ENCODE measurements at places on chromosomes 16 and 17. TPM values are rescaled to one million over a fixed set of nuclear protein-coding genes. Genes with fewer than 3 reads are reported as not detected.

DNA sequence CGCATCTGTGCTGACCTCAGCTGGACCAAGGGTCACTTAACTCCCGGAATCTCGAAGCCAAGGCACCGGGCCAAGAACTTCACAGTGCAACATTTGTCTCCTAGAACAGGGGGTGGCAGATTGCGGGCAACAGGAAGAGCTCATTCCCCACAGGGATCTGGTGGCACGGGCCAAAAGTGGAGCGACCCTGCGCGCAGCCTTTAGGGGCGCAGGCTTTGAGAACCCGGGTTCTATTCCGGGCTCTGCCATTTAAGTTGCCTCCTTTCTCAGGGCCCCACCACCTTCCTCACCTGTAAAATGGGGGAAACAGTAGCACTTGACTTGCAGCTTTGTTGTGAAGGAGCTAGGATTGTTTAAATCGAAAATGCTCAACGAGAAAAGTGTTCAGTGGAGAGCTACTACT is 651 bp downstream of the SHMT1 start:
- peak overlapping the region; percentile 80 for H3K27ac ChIP-seq
- peaks cover 15% of the 10 kb centered on the region for H3K36me3 ChIP-seq
- H3K4me1 ChIP-seq, result no peaks in the 10 kb centered on the region

- no peak overlapping the region for H3K27ac ChIP-seq
- peaks cover 10% of the 10 kb centered on the region for H3K27me3 ChIP-seq
- H3K4me3 ChIP-seq, result no peak overlapping the region
Measured at GRCh38 chr16:1427473-1428461, 3.1 kb upstream of the PERCC1 start.

DNA sequence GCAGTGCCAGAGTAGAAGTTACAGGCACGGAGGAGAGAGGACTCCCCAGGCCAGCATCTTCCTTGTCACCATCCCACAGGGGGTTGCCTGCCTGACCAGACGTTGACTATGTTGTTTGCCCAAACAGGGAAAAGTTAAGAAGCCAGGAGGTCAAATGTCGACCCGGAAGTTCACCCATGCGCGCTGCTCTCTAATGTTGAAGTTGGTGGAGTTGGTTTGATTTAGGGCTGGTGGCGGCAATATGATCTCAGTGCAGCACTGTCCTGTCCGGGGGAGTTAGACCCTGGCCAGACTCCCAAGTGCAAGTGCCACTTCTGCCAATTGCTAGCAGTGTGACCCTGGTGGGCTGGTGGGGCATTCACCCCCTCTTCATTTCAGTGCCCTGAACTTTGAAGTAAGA is 30.4 kb downstream of the RGS9 start:
- no peaks in the 10 kb centered on the region for H3K27me3 ChIP-seq
- no peak overlapping the region for H3K27ac ChIP-seq
- H3K4me3 ChIP-seq, result no peak overlapping the region
- no peaks in the 10 kb centered on the region for H3K4me1 ChIP-seq

GRCh38 chr16:88558457-88559442 is 11.5 kb upstream of the ZC3H18 start:
- peak; percentile 78 for DNase-seq
- peaks cover 38% of the 10 kb centered on the region for H3K27me3 ChIP-seq
- H3K4me3 ChIP-seq, result no peak overlapping the region

DNA sequence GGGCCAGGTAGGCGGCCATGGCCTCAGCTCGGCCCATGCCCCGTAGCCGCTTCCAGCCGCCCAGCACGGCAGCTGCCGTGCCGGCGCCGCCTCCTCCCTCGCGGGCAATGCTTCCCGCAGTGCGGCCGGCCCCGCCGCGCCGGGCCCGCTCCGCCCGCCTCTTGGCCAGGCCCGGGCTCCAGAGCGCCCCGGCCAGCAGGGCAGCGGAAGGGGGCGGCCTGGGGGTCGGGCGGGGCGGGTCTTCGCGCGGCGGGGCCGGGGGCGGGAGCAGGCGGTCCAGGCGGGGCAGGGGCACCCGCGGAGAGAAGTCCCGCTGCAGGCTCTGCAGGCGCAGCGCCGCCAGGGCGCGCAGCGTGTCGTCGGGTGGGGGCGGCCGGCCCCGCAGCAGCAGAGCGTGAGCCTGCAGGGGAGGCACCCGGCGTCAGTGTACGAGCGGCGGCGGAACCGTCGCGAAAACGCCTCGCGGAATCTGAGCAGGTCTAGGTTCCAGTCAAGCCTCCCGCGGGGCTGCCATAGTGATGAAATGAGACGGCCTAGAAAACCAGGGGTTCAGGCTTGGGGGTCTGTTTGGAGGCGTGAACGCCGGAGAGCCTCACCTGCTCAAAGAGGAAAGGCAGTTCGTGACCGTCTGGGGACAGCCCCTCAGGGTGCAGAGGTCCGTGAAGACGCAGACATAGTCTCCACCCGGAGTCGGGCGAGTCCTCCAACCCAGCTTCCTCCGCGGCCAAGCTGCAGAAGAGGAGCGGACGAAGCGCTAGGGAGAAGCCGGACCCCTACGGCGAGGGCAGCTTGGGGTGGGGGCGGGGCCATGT is 6.6 kb downstream of the PLEKHH3 start:
- H3K4me3 ChIP-seq, result no peak overlapping the region
- no peak for DNase-seq
- peaks cover 4% of the 10 kb centered on the region for H3K4me1 ChIP-seq
- H3K27me3 ChIP-seq, result no peaks in the 10 kb centered on the region
- peaks cover 9% of the 10 kb centered on the region for H3K36me3 ChIP-seq
- no peak overlapping the region for H3K27ac ChIP-seq

DNA sequence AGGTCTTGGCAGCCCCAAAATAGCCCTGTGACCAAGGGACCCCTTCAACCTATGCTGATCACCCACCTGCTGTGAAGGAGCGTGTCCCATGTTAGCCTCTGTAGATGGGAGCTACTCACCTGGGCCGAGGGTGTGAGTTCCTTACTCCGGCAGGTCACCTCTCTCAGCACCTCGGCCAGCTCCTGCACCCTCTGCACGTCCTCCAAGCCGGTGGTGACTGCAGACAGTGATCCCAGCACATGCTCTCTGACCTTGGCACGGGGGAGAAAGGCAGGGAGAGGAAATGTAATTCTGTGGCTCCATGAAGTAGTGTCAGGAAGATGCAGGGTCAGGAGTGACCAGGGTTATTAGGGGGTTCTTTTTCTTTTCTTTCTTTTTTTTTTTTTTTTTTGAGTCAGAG is 67.7 kb upstream of the BCO1 start:
- H3K27me3 ChIP-seq, result no peaks in the 10 kb centered on the region
- DNase-seq, result no peak
- no peaks in the 10 kb centered on the region for H3K4me1 ChIP-seq
- no peak overlapping the region for H3K27ac ChIP-seq
- no peaks in the 10 kb centered on the region for H3K36me3 ChIP-seq

GRCh38 chr17:76556765-76557367 is 17.0 kb downstream of the PRCD start:
- peaks cover 27% of the 10 kb centered on the region for H3K4me1 ChIP-seq
- peak overlapping the region; percentile 88 for H3K27ac ChIP-seq
- DNase-seq, result peak; percentile 34

- H3K36me3 ChIP-seq, result no peaks in the 10 kb centered on the region
- H3K4me3 ChIP-seq, result no peak overlapping the region
- DNase-seq, result no peak
- no peak overlapping the region for H3K27ac ChIP-seq
- no peaks in the 10 kb centered on the region for H3K4me1 ChIP-seq
Measured at GRCh38 chr17:33501185-33501584, 208.1 kb upstream of the ASIC2 start.

- no peaks in the 10 kb centered on the region for H3K36me3 ChIP-seq
- peaks cover 93% of the 10 kb centered on the region for H3K27me3 ChIP-seq
- no peak overlapping the region for H3K27ac ChIP-seq
- no peak for DNase-seq
Measured at GRCh38 chr17:79207960-79208359, 133.3 kb downstream of the ENGASE start.

Gene SLC38A8
- not detected for total RNA-seq

Gene ABCA3
- 13.7 TPM for total RNA-seq

Data from A673 (cell line).